Foreskin keratinocyte (primary cell): ENCODE measurements at places on chromosomes 3 and 15. TPM values are rescaled to one million over a fixed set of nuclear protein-coding genes. Genes with fewer than 3 reads are reported as not detected.

DNA sequence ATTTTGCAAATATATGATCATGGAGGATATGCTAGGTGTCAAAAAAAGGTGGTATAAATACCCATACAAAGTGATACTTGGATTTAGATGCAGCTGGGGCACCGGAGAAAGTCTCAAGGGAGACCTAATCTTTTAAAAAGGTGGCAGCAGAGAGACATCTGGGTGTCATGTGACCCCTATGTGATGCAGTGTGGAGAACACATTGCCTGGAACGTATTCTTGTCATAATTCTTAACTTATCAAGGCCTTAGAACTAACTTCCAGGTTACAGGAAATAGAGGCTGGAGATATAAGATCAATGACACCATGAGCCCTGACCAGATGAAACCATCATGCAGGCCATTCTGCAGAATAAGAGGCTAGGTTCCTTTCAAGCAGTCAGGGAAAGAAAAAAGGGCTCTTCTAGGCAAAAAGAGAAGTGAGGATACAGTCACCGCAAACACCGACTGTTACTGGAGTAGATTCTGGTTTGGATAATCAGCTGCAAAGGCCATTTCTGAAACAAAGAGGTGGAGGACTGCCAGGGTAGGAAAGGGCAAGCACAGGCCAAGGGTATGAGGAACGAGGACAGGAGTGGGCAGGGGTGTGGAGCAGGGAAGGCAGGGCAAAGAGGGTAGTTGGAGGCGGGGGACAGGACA lies 100.6 kb downstream of the OXNAD1 start:
- no peak for DNase-seq

A4GNT gene
- total RNA-seq, result not detected in 2 replicates

DNA sequence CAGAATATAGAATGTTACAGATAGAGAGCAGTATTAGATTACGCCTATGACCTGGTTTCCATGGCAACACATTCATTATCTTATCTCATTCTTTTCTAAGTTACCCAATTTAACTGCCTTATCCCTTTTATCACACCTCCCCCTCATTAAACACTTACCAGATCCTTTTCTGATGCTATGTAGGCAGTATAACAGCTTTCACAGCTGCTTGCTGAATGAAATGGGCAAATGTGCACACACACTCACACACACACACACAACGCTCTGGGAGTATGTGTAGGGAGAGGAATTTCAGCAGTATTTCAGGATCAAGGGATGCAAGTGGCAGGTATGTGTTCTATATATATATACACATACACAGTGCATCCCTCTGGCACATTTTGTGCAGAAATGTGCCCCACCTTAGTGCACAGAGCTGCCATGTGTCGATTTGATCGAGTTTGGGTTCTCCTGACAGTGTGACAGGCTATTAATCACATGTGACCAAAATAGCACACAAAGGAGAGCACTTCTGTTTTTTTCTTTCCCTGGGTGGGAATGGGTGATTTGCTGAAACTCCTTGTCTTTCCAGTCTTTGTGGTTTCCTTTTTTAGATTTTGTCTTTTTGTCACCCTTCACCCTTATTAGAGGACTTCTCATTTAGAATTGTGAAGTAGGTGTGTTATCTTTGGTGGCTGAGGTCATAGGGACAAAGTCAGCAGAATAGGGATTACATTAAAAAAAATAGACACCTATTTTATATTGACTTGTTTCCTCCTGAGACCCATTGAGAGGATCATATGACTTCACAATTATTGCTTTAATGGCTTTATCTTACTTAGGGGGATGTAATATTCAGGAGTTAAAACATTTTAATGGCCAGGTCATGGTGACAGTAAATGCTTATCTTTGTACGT lies 553.7 kb downstream of the PDCD6IP start:
- no peak for DNase-seq

PCOLCE2 gene
- 3.0 and 3.7 TPM in 2 replicates for total RNA-seq

COL7A1 gene
- total RNA-seq, result 306 and 607 TPM in 2 replicates

- no peak for DNase-seq
These were observed 113.9 kb downstream of the OXNAD1 start for GRCh38 chr3:16378920-16379319.

DNA sequence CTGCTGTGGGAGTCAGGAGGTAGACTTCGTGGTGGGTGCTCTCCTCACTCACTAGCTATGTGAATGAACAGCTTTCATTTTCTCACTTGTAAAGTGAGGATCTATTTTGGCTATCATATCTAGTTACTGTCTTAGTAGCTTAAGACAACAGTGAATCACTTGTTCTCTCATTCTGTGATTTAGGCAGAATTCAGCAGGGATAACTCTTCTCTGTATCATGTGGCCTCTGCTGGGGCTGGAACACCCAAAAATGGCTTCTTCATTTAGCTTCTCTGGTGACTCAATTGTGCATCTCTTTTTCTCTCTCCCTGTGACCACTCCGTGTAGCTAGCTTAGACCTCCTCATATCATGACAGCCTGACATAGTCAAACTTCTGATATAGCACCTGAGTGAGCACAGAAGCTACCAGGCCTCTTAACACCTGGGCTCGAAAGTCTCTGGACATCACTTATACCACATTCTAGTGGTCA lies 68.4 kb downstream of the BFSP2 start:
- no peak for DNase-seq

- no peak for DNase-seq
These were observed 24.0 kb downstream of the CFAP100 start for GRCh38 chr3:126418661-126419131.

GRCh38 chr3:148694116-148694515 lies 3.6 kb upstream of the AGTR1 start:
- DNase-seq, result no peak

- no peak for DNase-seq
These were observed 57.0 kb downstream of the BOC start for GRCh38 chr3:113268311-113268710.

- DNase-seq, result no peak
These were observed 30.2 kb upstream of the CA12 start for GRCh38 chr15:63411866-63412265.

ALDH1A2 gene
- 1.7 and 1.9 TPM in 2 replicates for total RNA-seq

C3orf22 gene
- not detected in 2 replicates for total RNA-seq

PLA2G4F gene
- total RNA-seq, result 0.92 and 1.2 TPM in 2 replicates

SLC22A14 gene
- total RNA-seq, result 0.14 TPM in 1 of 2 replicates, not detected in the other

NR2E3 gene
- total RNA-seq, result 0.28 and 0.65 TPM in 2 replicates

FURIN gene
- 62.7 and 78.9 TPM in 2 replicates for total RNA-seq

NPAP1 gene
- total RNA-seq, result not detected in 2 replicates

DNA sequence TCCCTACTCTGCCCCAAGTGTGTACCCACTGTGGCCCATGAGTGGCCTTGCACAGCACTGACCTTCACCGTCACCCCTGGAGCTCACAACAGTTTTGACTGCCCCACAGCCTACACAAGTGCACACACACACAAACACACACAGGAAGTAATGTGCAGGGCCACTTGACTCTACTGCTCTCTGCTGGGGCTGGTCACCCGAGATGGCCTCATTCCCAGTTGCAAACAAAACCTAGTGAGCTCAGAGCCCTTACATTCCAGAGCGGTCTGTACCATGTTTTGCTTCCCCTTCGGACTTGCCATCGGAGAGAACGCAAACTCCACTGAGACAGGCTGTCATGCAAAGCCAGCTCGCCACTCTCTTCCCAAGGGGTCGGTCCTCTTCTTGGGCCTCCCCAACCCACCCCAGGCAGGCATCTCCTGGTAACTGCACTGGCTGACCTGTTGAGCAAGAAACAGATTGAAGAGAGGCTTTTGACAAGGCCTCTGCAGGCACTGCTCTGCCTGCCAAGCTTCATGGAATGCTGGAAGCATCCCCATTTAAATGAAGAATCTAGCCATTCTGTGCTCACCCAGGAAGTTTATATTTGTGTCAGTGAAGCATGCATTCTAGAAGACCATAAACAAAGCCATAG lies 232.0 kb upstream of the IGF1R start:
- DNase-seq, result no peak

GABRR3 gene
- total RNA-seq, result not detected in 2 replicates

GRCh38 chr3:194604837-194605236 lies 28.4 kb downstream of the TMEM44 start:
- DNase-seq, result no peak

MCF2L2 gene
- 0.14 and 0.25 TPM in 2 replicates for total RNA-seq

ARNT2 gene
- 0.24 and 0.25 TPM in 2 replicates for total RNA-seq

DNA sequence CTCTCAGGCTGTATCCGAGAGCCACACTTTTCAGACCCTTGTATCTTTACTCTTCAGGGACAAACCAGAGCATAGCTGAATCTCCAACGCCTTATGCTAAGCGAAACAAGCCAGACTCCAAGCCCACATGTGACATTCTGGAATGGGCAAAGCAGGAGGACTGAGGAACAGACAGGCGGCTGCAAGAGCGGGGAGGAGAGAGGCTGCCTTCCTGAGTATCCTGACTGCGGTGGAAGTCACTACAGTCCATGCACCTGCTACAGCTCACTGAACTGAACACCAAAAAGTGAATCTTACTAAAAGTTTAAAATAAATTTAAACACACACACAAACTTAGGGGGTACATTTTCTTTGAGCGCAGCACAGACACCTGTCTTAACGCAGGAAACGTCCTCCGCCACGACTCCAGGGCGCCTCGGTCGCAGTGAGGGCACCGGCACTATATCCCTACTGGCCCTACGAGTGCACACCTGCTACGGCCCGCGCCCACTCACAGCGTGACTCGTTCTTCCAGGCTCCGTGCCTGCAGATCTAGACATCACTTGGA lies 1.4 kb downstream of the CYFIP1 start:
- DNase-seq, result no peak

IDH2 gene
- 60.1 and 69.6 TPM in 2 replicates for total RNA-seq

GRCh38 chr3:195540511-195540910 lies 2.6 kb downstream of the PPP1R2 start:
- DNase-seq, result no peak
